ENCODE measurements at places on chromosomes 1 and 21.

- DNase-seq = no peak
Measured at GRCh38 chr1:42295816-42296215, 39.2 kb downstream of the FOXJ3 start.

DNA sequence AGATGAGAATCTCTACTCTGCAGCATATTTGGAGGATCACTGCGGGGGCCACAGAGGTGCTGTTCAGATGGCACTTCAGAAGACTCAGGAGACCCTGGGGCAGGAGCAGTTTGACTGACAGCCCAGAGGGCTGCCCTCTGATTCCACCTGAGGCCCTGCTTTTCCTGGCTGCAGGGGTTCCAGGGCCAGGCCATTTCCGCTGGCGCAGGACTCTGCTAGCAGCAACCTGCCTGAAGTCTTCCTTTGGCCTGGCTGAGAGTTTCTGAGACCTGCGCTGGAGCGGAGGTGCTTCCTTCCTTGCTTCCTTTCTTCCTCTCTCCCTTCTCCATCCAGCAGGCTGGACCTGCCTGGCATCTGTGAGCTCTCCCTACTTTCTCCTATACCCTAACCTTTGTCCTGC is 11.8 kb downstream of the PCSK9 start:
- no peak for DNase-seq

GRCh38 chr1:116739371-116740012 is 14.7 kb upstream of the CD2 start:
- DNase-seq = no peak

DNA sequence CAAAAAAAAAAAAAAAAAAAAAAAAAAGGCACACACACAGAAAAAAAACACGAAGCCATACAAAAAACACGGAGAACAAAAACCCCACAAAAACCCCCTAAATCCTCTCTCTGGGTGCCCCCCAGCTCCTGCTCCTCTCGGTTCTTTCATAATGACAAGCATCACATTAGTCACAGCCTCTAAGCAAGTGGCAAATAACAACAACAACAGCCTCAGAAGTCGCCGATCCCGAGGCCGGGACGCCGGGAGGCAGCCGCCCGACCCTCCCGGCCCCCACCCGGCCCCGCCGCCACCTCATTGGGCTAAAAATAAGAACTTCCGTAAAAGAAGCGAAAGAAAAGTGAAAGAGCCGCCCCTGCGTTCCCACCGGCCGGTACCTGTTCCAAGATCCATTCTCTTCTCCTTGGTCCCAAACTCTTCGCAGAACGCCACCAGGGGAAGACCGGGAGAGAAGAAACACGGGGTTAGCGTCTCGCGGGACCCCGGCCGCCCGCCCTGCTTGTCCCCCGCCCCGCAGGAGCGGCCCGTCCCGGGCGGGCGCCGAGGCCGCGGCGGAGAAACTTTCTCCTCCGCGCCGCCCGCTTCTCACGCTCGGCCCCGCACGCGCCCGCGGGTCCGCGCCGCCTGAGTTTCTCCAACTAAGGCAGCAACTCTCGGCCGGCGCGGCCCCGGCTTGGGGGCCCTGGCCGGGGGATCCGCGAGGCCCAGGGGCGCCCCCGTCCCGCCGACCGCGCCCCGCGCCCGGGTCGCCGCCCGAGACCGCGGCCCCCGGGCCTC is 102.8 kb downstream of the CASZ1 start:
- DNase-seq = peak; percentile 74

GRCh38 chr1:180444522-180444921 is 57.9 kb downstream of the ACBD6 start:
- DNase-seq = no peak

- DNase-seq = no peak
Measured at GRCh38 chr1:69920426-69920825, 285.0 kb downstream of the LRRC40 start.

DNA sequence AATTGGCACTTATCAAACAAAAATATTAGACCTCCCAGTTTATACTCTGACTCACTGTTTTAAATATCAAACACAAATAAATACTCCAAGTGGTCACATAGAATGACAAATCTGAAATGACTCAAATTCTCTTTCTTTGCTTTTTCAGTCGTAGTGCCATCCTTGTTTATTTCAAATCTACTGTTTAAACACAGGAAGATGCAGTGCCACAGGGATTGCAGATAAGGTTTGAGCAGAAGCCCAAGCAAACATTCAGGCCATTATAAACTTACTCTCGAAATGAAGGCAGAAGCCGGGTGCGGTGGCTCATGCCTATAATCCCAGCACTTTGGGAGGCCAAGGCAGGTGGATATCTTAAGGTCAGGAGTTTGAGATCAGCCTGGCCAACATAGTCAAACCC is 255.4 kb upstream of the PLXNA2 start:
- DNase-seq = no peak

- DNase-seq = no peak
Measured at GRCh38 chr1:170727963-170728362, 64.0 kb downstream of the PRRX1 start.

GRCh38 chr1:201896951-201897391 is 8.3 kb downstream of the SHISA4 start:
- DNase-seq = no peak

DNA sequence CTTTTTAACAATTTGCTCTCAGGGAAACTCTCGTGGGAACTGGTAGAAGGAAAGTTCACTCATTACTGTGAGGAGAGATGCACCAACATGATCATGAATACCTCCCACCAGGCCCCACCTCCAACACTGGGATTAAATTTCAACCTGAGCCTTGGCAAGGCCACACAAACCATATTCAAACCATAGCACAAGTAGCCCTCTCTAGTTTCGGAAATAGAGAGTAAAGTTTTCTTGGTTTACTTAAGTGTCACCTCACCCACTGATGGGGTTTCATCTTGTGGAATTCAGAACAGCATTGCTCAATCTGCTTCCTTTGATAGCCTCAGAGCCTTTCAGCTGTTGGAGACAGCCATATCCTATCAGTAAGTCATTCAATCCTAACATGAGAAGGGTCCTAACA is 25.5 kb upstream of the CCSAP start:
- DNase-seq = no peak

DNA sequence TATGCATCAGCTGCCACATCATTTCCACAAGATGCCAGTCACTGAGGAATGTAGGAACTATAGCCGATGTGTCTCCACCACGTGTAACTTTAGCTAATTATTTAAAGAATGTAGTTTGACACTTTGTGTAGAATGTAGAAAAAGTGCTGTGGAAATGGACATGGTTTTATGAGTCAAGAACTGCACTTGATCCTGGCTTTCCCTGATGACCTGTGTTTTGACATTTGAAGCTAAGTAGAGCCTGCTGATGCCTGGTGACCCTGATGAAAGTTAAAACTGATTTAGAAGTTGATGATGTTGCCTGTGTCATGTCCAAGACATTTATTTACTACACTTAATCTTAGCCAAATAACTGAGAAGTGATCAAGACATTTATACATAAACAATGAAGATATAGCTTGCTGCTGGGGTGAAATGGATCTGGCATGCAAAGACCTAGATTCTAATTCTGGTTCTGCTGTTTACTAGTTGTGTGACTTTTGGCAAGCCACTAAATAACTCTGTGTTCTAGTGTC is 4.4 kb upstream of the OSBPL9 start:
- DNase-seq = no peak

GRCh38 chr1:99943223-99943794 is 26.5 kb upstream of the SLC35A3 start:
- no peak for DNase-seq

DNA sequence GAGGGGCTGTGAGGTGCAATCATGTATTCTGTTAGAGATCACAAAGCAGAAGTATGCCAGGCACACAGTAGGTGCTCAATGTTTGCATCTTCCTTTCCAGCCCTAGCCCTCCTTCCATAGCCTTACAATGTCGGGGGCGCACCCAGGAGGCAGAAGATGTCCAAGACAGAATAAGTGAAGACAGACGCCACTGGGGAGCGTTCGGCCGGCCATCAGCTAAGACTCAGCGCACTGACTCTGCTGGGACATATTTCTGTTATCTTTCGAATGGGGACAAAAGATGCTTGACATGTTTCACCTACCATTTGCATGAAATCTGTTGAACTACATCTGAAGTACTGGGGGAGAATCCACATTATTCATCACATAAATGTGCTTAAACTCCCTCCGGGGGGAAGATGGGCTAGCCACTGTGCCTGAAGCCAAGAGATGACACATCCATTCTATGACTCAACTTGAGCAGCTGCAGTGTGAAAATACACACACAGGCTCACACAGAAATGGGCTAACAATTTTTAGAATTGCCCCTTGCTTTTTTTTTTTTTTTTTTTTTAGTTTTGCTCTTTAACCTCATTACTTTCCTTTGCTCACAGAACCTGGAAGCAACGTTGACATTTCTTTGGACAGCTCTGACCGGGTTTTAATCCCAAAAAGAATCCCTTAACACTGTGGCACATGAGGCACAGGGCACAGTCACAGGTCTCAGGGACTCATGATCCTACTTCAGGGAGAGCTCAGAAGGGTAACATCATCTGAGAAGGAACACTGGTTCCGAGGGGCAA is 7.9 kb downstream of the TIAM1 start:
- DNase-seq = peak; percentile 44

GRCh38 chr1:60765204-60765603 is 317.2 kb upstream of the NFIA start:
- DNase-seq = no peak

GRCh38 chr1:18960821-18961220 is 4.3 kb upstream of the IFFO2 start:
- DNase-seq = no peak

DNA sequence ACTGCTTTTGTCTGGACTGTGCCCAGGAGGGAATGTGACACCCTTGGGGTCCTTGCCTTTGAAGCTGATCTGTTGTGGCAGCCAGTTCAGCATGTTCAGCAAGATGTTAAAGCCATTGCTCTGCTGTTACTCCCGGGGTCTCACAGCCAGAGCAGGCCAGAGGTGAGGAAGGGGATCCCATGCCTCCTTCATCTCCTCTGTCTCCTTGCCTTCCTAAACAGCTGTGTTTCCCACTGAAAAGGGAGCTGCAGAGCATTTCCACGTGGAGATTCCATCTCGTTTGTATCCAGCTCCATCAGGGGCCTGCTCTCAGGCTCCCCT is 135.8 kb upstream of the COL6A1 start:
- no peak for DNase-seq

- peak; percentile 54 for DNase-seq
Measured at GRCh38 chr1:235326719-235327558, 1.0 kb downstream of the ARID4B start.

DNA sequence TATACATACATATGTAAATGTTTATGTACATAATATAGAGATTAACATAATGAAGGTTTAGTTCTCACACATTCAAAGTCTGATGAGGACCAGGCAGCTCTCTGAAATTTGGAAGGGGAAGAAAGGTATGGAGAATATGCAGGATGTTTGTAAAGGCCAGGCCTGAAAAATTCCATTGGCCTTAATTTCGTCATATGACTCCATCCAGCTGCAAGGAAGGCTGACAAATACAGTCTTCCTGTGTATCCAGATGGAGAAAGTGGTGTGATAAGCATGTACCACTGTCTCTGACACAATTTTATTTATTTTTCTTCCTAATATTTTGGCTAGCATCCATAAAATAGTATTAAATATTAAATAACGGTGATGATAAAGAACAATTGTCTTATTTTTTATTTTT is 6.3 kb upstream of the SGIP1 start:
- DNase-seq = no peak

DNA sequence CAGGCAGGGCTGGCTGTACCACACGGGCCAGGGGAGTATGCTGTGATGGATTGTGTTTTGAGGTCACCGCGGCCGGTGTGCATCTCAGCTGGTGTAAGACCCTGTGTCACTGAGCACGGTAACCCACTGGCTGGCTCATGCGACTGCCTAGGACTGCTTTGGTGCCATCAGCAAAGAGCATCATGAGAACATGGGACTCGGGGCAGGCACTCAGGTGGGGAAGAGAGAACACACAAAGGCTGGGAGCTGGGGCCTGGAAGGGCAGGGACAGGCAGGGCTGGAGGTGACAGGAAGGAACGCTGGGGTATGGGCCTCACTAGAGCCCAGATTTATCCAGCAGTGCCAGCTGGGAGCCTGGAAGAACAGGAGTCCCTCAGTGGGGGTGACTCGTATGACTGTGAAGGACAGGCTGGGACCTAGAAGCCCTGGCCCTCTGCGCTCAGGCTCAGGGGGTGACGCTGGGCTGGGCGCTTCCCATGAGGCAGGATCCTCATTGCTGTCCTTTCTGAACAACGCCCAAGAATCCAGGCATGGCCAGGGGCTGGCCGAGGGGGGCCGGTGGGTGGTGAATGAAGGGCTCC is 210.4 kb upstream of the VAMP3 start:
- DNase-seq = no peak

DNA sequence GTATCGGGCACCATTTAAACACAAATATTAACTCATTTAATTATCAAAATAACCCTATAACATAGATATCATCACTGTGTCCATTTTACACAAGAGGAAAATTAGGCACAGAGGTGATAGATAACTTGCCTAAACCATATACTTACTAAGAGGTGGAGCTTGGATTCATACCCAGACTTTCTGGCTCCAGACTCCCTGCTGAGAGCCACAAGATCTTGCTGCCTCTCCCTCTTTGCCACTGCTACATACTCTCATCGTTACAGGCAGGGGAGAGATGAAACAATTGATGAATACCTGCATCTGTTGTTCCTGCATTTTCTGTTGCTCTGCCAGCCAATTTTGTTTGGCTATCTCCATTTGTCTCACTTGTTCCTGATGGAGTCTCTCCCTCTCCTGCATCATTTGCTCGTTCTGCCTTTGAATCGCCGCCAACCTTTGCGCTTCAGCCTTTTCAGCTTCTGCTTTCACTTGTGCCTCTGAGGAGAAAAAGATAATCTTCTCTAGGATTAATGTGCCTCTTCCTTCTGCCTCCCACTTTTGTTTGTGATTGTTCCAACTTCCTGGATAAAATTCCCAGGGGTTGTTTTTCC is 10.6 kb downstream of the GBP5 start:
- DNase-seq = no peak

GRCh38 chr1:223261914-223262313 is 102.1 kb downstream of the SUSD4 start:
- no peak for DNase-seq

GRCh38 chr1:94621802-94622201 is 80.2 kb upstream of the F3 start:
- no peak for DNase-seq

DNA sequence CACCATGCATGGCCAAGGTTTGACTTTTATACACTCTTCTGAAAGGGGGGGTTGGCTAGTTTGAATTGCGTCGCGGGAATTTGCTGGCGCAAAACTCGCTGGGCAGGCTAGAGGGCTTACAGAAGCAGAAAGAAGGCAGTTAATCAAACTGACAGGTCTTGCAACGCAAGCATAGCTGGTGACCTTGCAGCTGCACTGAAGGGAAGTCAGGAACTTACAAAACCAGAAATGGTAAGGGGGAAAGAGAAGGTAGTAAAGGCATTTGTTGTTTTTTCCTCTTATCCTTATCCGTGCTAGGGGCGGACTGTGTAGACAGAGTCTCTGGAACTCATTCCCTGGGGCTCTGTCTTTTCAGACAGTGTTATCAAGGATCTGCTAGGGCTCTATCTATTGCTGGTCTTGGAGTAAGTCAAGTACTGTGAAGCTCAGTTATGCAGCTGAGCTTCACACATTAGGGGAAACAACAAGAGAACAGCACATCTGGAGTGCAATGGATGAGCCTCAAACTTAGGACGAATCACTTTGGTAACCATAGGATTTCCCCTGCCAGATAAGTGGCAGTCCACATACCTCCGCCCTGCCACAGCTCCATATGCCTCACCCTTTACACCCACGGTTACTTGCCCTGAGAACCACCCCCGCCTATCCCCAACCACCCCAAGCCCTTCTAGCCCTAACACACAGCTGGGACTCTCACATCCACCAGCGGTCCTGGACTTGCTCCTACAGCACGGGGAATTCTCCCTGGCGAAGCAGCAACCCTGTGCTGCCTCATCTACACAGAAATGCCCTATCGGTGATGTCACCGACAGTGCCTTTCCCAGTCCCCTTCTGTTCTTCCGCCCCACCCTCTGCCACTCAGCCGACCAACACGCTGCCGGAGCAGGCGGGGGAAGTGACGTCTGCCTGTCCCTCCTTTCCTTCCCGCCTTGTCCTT is 251.4 kb downstream of the FAM72C start:
- DNase-seq = no peak
